ENCODE measurements at places on chromosomes 6 and 20.

DNA sequence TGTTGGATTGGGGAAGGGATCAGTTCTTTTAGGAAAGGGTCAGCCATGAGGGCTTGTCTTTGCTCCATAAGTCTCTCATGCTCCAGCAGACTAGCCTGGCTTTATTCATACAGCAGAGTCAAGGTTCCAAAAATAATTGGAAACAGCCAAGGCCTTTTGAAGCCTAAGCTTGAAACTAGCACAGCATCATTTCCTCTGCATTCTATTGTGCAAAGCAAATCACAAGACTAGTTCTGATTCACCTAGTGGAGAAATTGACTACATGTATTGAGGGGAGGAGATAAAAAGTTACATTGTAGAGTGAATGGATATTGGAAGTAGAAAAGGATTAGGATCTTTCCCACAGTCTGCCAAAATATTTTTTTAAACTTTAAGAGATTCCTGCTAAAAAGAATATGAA, 159.3 kb upstream of the PLCB4 start:
- H3K4me1 ChIP-seq = no peaks in the 10 kb centered on the region
- no peak overlapping the region for H3K27ac ChIP-seq
- no peaks in the 10 kb centered on the region for H3K36me3 ChIP-seq
- no peaks in the 10 kb centered on the region for H3K27me3 ChIP-seq
- H3K4me3 ChIP-seq = no peak overlapping the region

GRCh38 chr6:4848382-4849068, 72.3 kb downstream of the CDYL start:
- no peak for DNase-seq
- H3K4me1 ChIP-seq = no peaks in the 10 kb centered on the region
- H3K36me3 ChIP-seq = no peaks in the 10 kb centered on the region
- no peaks in the 10 kb centered on the region for H3K27me3 ChIP-seq
- no peak overlapping the region for H3K27ac ChIP-seq

DNA sequence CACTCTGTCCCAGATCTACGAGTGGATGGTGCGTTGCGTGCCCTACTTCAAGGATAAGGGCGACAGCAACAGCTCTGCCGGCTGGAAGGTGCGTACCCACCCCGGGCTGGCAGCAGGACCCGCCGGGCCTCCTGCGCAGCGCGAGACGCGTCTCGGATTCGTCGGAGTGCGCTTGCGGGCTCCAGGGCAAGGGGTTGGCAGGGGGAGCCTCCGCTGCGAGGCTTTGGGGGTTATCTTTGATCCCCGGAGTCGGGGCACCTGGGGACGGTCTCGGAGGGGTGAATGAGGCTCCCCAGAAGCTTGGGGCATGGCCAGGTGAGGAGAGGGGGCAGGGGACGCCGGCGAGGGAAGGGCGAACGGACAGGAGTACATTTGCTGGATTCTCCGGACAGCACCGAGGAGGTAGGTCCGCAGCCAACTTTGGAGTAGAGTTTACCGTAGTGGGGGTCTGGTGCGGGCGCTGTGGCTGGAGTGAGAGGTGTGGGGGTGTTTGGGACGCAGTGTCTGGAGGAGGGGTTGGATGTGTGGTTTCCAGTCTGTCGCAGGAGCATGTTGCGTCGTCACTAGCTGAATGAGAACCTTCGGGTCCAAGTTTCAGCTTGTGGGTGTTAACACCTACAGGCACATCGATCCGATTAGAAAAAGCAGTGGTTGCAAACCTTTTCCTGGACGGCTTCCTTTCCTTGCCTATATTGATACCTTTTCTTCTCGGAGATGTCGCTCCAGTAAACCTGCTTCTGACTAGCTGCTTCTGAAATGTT, 1.2 kb downstream of the FOXO3 start:
- no peaks in the 10 kb centered on the region for H3K27me3 ChIP-seq
- H3K27ac ChIP-seq = peak overlapping the region; percentile 87
- no peaks in the 10 kb centered on the region for H3K4me1 ChIP-seq
- H3K4me3 ChIP-seq = peak overlapping the region; percentile 92

DNA sequence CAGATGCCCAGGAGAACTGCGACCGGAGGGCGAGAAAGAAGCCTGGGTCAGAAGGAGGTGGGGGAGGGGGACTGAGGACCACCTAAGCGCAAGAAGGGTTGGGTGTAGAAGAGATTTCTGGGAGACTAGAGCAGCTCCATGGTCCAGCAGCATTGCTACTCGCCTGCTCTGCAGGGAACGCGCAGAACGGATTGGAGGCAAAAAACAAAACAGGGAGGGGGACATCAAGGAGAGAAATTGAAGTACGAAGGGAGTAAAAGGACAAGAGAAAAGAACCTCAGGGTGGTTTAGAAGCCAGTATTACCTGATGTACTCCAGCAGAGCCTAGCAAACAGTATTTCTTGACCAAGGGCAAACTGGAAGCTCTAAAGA, 537 bp upstream of the GABBR1 start:
- H3K27ac ChIP-seq = no peak overlapping the region
- H3K27me3 ChIP-seq = peaks cover 14% of the 10 kb centered on the region
- no peaks in the 10 kb centered on the region for H3K36me3 ChIP-seq
- peak overlapping the region; percentile 49 for H3K4me3 ChIP-seq
- H3K4me1 ChIP-seq = no peaks in the 10 kb centered on the region

DNA sequence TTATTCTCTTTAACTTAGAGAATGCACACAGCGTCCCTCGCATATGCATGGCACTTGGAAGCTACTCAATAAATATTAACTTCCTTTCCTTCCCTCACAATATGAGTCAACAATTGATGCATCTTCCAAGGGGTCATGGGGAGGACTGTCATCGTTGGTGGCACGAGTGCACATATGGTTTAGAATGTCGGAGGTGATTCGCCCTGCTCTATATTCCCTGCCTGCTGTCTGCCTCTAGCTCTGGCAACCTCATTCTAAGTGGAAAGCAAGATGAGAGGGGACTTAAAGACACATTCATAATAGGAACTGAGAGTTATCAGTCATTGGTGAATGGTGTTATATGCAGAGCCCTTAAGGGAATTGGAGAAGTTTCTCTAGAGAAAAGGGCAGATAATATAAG, 44.6 kb downstream of the MAK start:
- H3K27ac ChIP-seq = no peak overlapping the region
- H3K36me3 ChIP-seq = no peaks in the 10 kb centered on the region
- no peaks in the 10 kb centered on the region for H3K27me3 ChIP-seq
- H3K4me1 ChIP-seq = no peaks in the 10 kb centered on the region
- no peak for DNase-seq

DNA sequence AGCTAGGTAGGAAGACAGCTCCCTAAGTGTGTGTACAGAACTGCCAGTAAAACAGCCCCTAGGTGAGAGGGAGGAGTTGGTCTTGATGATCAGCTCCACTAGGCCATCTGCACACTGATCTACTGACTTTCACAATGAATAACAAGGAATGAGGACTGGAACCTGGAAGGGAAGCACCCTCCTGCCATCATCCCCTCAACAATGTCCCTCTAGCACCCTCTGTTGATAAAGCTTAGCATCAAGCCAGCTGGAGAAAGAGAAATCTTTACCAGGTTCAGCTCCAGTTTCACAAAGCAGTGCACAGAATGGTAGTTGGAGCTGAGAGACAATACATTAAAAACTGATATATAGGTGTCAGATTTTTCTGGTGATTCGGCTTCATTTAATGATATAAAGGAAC, 57.2 kb upstream of the IRAK1BP1 start:
- H3K4me3 ChIP-seq = no peak overlapping the region
- DNase-seq = no peak
- H3K27me3 ChIP-seq = no peaks in the 10 kb centered on the region
- no peaks in the 10 kb centered on the region for H3K36me3 ChIP-seq
- H3K4me1 ChIP-seq = peaks cover 8% of the 10 kb centered on the region

DNA sequence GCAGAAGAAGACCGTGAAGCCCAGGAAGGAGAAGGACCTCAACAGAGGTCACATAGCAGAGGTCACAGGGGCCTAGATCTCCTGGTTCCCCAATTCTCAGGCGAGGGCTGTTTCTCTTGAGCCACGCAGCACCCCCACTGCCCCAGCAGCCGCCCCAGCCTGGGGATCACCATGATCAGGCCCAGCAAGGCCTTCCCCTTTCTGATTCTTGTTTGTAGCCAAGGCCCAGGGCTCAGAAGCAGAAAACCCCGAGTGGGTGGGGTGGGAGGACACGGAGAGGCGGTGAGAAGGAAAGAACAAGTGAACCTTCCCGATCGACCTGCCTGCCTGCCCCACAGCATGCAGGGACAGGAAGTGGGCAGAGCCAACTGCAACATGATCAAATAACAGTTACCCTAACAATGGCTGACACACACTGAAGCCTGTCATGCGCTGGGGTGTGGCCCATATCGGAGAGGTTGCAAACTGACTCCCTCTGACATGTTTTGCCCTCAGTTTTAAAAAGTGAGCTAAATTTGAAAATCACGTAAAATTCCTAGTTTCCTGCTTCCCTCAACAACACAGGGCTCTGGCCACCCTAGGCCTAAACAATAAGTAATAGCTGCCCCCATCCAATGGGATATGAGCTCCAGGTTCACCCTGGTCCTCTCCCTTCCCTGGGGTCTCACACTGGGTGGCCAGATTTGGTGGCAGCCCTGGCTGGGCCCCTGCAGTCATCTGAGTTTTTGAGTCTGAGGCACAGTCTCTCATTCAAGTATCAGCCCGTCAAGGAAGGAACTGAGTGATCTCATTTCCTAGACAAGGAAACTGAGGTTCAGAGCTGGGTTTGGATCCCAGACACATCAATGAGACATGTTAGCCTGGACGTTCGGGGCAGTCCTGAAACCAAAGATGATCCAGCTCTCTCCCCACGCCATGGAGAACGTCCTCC, 6.5 kb downstream of the PEDS1 start:
- peak overlapping the region; percentile 70 for H3K27ac ChIP-seq
- H3K27me3 ChIP-seq = no peaks in the 10 kb centered on the region
- H3K4me3 ChIP-seq = no peak overlapping the region
- H3K36me3 ChIP-seq = peaks cover 15% of the 10 kb centered on the region
- no peaks in the 10 kb centered on the region for H3K4me1 ChIP-seq
- no peak for DNase-seq

- H3K4me1 ChIP-seq = no peaks in the 10 kb centered on the region
- no peak for DNase-seq
- no peak overlapping the region for H3K4me3 ChIP-seq
- no peaks in the 10 kb centered on the region for H3K36me3 ChIP-seq
These were observed 56.6 kb upstream of the CITED2 start for GRCh38 chr6:139430899-139431601.

DNA sequence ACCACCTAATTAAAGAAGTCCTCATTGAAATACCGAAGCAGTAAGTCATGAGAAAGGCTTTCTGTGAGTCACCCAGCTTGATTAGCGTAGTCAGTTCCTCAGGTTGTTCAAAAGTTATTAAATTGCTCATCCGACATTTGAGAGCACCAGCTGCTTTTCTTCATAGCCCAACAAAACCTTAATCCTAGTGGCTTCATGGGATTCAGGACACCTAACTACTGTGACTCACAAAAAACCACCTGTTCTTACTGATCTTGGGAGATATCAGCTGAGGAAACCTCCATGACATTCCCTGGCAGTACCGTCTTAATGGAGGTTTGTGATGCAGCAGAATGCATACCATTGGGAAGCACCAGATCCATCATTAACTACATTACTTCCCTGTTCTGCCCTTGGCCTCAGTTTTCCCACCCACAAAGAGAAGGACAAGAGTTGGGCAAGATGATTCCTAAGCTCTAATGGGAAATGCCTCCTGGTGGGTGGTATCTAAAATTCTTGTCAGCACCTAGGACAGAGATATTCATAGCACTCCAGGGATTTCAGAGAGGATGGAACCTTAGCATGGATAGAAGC, 103.8 kb downstream of the KHDC1L start:
- H3K27ac ChIP-seq = no peak overlapping the region
- no peak overlapping the region for H3K4me3 ChIP-seq
- DNase-seq = no peak

DNA sequence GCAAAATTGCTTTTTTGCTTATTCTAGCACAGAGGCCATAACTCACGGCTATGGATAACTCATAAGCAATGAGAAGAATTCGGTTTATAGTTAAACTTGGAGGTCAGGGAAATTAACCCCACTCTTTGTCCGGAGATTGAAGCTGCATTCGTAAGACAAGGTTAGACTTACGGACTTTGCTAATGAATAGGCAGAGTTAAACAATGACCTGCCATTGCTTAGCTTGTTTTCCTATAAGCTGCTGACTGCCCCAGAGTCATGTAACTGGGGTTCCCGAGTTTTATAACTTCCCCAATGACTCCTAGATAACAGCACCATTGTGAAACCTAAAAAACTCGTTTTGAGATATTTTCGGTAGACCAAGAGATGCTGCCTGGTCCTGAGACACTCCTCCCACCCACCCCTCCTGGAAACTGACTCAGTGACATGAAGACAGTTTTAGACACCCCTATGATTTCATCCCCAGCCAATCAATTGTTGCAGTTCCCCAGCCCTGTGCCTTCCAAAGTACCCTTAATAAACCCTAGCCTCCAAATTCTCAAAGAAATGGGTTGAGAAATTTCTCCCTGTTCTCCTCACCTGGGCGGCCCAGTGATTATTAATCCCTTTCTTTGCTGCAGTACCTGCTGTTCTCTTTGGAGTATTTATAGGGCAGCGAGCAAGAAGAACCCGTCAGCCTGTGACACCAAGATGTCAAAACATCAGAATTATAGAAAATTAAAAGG, 33.1 kb upstream of the MCUR1 start:
- H3K36me3 ChIP-seq = no peaks in the 10 kb centered on the region
- no peaks in the 10 kb centered on the region for H3K27me3 ChIP-seq
- no peaks in the 10 kb centered on the region for H3K4me1 ChIP-seq
- H3K27ac ChIP-seq = no peak overlapping the region
- DNase-seq = no peak

DNA sequence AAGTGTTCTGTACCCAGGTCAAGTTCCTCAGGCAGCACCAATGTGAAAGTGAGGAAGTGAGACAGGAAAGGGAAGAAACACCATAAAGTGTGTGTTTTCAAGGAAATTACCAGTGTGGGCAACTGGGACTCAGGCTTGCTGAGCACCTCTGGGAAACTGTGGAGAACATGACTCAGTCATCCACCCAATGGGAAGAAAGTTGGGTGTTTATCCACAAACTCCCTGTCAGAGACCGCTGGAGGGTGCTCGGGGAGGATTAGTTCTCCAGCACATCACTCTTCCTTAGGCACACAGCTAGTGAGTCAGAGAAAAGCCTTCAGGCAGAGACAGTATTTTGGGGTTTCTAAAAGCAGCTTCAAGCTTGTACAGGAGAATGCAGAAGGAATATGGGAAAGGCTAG, 93.6 kb downstream of the PCSK2 start:
- no peak overlapping the region for H3K27ac ChIP-seq
- H3K4me1 ChIP-seq = no peaks in the 10 kb centered on the region
- no peak overlapping the region for H3K4me3 ChIP-seq
- H3K36me3 ChIP-seq = no peaks in the 10 kb centered on the region

DNA sequence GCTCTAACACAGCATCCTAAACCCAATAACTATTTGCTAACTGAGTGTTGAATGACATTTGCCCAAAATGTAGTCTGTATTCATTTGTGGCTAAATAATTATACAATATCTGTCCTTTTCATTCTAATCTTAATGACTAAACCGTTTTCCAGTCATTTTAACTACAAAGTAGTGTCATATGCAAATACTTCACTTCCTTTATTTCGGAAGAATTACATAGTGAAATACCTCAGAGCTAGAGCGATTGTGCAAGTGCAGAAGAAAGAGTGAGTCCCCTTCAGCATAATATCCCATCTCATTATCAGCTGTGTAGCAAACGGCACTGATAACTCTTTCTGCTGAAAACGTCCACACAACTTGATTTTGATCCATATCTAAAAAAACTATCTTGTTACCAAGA, 66.2 kb downstream of the ROS1 start:
- H3K4me1 ChIP-seq = no peaks in the 10 kb centered on the region
- no peaks in the 10 kb centered on the region for H3K27me3 ChIP-seq
- H3K36me3 ChIP-seq = no peaks in the 10 kb centered on the region
- no peak overlapping the region for H3K27ac ChIP-seq
- no peak for DNase-seq

- no peaks in the 10 kb centered on the region for H3K4me1 ChIP-seq
- no peak for DNase-seq
- H3K27me3 ChIP-seq = no peaks in the 10 kb centered on the region
- no peaks in the 10 kb centered on the region for H3K36me3 ChIP-seq
These were observed 37.3 kb downstream of the KIF3B start for GRCh38 chr20:32314768-32315167.
